ENCODE measurements at places on chromosomes 12 and 14.
A peak's percentile ranks its signal among the peaks of the same experiment; 100 is the strongest.

DNA sequence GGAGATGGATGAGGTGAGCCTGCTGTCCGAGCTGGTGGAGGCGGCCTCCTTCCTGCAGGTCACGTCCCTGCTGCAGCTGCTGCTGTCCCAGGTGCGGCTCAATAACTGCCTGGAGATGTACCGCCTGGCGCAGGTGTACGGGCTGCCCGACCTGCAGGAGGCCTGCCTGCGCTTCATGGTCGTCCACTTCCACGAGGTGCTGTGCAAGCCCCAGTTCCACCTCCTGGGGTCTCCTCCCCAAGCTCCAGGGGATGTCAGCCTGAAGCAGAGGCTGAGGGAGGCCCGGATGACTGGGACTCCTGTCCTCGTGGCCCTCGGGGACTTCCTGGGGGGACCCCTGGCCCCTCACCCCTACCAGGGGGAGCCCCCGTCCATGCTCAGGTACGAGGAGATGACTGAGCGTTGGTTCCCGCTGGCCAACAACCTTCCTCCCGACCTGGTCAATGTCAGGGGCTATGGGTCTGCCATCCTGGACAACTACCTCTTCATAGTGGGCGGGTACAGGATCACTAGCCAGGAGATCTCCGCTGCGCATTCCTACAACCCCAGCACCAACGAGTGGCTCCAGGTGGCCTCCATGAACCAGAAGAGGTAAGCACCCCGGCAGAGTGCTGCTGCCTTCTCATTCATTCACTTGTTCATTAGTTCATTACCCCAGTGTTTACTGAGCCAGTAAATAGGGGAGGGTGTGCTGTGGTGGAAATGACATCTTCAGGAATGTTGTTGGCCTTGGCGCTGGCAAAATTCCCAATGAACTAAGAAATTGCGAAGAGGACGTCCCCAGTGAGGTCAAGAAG is 774 bp upstream of the MANSC4 start:
- DNase-seq: peak; percentile 13

- no peak for DNase-seq
These were observed 31.0 kb upstream of the GNS start for GRCh38 chr12:64790166-64790565.

- no peak for DNase-seq
These were observed 20.8 kb upstream of the CD27 start for GRCh38 chr12:6424008-6424347.

DNA sequence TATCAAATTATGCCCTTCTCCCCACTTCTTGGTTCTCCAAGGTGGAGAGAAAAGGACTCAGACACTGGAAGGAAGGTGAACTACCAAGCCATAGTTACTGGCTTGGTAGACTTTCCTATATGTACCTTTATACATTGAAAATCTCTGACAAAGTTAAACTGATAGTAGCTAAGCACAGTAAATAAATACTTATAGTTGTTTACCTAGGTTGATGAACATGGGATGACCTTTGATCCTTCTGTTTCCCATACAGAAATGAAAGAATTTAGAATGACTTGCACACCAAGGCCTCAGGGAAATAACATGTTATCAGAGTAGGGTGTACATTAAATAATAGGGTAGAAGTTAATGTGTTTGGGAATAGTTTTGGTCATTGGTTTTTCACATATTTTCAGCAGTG is 6.7 kb downstream of the ARHGAP5 start:
- DNase-seq: no peak

DNA sequence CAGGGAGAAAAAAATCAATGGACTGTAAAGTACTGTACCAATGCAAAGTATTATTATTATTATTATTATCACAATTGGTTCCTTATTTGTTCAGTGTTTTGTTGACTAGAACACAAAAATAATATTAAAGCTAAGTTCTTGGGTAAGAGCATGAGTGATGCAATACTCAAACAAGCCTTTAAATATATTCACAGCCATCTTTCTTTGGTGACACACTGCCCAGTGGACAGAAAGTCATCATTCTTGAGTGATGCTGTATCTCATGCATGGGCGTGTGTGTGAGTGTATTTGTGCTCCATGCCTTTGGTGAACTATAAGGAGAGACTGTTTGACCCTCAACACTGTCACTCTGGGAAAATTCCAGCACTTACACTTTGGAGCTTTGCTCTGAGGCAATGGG is 93.6 kb downstream of the KCNK10 start:
- DNase-seq: no peak

DNA sequence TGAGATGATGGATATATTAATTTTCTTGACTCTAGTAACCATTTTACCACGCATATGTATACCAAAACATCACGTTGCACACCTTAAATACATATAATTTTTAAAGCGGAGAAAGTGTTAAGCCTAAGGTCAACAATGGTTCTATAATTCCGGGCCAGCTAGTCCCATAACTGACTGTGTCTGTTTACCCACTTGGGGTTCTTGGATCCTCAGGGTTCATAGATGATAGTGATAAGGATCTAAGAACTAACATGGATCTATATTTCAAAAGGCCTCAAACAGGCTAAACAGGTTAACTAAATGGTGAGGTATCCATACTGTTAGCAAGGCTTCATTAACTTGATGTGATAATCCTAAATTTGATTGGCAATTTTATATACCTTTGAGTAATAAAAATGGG is 9.8 kb downstream of the SLC38A1 start:
- DNase-seq: no peak

DNA sequence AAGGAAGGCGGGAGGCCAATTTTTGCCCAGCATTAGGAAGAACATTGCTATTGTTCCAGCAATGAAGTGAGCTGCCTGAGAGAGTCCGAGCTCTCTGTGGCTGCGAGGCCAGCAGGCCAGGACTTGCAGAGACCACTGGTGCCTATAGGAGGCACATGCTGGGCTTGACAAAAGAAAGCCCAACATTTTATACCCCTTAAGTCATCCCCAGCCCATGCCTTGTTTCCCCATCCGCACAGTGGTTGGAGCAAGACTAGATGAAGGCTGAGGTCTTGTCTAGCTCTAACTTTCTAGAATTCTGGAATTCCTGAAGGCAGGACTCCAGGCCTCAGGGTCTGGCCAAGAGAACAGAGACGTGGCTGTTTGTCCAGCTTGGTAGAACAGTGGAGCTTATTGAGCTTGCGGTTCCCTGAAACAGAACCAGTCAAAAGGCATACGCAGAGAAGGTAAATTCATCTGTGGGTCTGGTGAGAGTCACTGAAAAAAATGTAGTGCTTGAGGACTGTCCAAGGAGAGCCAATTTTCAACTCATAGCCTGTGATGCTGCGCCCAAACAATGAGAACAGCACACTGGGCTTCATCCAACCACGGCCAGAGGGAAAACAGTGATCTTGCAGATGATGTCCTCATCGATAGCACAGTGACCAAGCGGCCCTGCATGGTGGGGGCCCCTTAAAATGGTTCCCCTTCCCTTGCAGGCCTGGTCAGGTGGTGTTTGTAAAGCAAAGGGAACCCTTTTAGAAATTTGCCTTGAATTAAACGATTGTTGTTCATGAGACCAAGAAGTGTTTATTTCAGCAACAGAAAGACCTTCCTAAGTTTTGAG is 27.1 kb upstream of the COL2A1 start:
- no peak for DNase-seq

DNA sequence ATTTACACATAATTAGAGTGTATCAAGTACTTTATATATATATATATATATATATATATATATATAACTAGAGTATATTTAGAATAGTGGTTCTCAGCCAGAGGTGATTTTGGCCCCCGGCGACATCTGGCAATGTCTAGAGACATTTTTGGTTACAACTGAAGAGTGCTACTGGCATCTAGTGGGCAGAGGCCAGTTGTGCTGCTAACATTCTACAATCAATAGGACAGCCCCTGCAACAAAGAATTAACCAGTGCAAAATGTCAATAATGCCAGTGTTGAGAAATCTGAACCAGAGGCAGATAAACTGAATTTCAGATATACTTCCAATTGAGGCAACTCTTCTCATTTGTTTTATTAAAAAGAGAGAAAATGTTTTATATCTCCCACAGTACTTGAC is 8.9 kb downstream of the GTF2A1 start:
- no peak for DNase-seq

DNA sequence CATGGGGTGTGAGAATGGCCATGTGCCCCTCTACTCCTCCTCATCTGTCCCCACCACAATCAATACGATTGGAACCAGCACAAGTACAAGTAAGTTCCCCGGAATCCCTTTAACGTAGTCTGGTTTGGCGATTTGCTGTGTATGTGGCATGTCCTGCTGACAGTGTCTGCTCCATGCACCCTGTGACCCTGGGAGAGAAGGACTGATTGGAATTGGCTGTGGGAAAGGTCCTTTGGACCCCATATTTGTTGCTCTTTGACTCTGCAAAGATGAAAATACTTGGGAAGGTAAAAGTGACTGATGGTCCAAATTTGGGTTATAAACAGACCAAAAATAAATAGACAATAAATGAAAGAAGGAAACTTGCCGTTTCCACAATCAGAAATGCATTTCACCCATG is 135.6 kb downstream of the SAMD4A start:
- no peak for DNase-seq
